ENCODE measurements at places on chromosomes 5 and 9. TPM values are rescaled to one million over a fixed set of nuclear protein-coding genes. Genes with fewer than 3 reads are reported as not detected.

GRCh38 chr9:92324431-92324830, 719 bp downstream of the NOL8 start:
- DNase-seq: no peak

- no peak for DNase-seq
Observed at GRCh38 chr9:76980566-76980965, 38.9 kb upstream of the FOXB2 start.

- no peak for DNase-seq
Observed at GRCh38 chr5:67732471-67732870, 483.1 kb upstream of the PIK3R1 start.

- no peak for DNase-seq
Observed at GRCh38 chr5:72465066-72465465, 42.1 kb downstream of the ZNF366 start.

DNA sequence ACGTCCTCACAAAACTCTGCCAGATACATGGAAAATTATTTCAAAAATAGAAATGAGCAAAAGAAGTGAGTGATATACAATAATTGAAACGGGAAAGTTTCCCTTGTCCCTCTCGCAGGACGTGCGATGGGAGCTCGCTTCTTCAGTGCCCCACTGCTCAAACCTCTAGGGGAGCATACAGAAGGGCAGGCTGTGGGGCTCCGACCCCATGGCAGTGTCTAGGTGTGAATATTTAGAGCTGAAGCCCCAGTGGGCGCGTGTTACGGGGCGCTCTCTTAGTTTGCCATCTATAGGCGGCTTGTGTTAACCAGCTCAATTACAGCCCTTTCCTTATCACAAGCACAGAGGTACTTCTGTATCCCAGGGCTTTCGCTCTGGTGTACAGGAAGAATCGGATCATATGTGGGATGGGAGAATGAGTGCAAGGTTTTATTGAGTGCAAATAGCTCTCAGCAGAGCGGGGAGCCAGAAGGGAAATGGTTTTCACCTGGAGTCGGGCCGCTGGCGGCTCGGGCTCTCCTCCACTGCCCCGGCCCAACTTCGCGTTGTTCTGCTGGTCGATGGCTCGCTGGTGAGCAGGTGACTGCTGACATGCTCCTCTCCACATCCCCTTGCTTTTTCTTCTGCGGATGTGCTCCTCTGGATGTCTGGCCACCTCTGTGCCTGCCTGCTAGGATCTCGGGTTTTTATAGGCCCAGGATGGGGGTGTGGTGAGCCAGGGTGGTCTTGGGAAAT, 334.0 kb upstream of the PTPRD start:
- no peak for DNase-seq

- DNase-seq: no peak
Observed at GRCh38 chr9:132068605-132069004, 11.1 kb downstream of the MED27 start.

DNA sequence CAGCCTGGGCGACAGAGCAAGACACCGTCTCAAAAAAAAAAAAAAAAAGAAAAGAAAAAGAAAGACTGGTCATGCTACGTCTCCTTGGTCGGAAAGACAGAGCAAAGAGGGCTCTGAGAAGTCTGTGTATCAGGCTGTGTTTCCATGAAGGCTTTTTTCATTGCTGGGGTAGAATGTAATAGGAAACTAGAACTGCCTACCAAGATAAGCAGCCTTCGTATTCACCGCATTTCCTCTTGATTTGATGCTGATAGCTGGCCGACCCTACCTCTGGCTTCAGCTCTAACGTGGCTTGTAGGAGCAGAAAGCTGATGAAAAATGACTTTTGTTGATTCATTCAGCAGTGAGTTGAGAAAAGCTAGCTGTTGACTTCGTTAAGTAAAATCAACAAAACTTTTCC, 17.4 kb downstream of the SLC1A3 start:
- DNase-seq: no peak

GRCh38 chr9:129840034-129840433, 4.8 kb downstream of the USP20 start:
- no peak for DNase-seq

DNA sequence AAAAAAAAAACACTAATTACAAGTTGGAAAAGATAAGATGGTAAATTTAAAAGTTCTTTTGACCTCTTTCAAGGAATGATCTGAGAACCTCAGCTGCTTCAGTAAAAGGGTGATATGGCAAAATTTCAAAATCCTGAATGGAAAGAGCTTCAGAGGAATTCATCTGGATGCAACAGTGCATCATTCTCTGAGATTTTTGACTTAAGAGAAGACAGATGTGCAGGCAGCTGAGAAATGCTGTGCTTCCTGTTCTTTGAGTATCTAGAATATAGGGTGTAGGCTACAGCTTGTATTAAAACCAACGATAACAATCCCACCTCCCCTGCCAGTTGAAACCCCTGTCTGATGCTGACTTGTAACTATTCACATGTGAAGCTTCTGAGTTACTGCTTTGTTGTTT, 6.2 kb downstream of the FRMPD1 start:
- DNase-seq: no peak

- peak; percentile 96 for DNase-seq
Observed at GRCh38 chr9:116288658-116289057, 135.1 kb downstream of the PAPPA start.

DNA sequence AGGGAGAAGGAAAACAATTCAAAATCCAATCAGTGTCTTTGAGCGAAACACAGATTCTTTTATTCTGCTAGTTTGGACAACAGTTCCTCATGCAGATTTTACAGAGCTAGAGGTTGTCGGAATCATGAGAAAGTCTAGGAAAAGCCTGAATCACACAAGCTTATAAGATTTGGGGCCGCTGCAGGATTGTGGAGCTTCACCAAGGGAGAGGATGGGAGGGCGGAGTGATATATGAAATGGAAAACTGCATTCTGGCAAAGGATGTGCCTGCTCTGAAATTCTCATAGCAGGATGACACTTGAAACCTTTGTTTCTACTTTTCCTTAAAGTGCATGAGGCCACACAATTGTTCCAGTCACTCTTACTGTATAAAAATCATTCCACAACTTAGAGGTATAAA, 134.3 kb downstream of the OR2K2 start:
- DNase-seq: no peak

DNA sequence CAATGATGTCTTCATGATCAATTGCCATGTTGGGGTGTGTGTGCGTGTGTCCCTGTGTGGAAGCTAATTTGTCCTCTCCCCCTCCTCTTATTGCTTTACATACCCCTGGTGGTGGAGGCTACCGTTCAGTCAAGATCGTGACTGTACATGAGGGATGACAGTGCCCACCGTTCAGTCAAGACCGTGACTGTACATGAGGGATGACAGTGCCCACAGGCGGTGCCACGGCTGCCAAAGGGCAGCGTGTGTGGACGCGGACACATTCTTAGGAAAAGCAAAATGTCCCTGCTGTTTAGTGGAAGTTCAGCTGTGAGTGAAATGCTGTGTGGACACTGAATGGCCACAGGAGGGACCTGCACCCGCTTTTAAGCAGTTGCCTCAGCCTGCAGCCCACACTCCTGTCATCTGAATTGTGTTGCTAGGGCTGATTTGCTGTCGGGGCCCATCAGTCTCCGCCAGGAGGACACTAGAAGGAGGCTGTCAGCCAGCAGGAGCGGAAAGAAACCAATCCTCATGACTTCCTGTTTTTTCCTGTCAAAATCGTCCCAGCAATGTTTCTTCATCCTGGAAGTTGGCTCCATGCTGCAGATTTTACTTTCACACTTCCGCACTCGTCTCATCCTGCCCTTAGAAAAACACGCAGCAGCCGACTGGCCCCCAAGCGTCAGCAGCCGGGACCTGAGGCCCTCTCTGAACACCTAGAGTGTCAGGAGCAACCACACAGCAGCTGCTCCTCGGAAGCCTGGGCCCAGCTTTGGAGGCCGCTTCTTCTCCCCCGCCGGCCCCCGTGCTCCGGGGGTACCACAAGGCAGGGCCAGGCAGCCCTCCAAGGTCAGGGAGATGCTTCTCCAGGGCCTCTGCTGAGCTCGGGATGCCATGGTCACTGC, 9.1 kb downstream of the OR2V1 start:
- no peak for DNase-seq

GRCh38 chr5:29321591-29321990, 1871.9 kb upstream of the CDH6 start:
- DNase-seq: no peak

- DNase-seq: peak; percentile 85
Observed at GRCh38 chr5:119367502-119368237, 11.9 kb downstream of the TNFAIP8 start.

DNA sequence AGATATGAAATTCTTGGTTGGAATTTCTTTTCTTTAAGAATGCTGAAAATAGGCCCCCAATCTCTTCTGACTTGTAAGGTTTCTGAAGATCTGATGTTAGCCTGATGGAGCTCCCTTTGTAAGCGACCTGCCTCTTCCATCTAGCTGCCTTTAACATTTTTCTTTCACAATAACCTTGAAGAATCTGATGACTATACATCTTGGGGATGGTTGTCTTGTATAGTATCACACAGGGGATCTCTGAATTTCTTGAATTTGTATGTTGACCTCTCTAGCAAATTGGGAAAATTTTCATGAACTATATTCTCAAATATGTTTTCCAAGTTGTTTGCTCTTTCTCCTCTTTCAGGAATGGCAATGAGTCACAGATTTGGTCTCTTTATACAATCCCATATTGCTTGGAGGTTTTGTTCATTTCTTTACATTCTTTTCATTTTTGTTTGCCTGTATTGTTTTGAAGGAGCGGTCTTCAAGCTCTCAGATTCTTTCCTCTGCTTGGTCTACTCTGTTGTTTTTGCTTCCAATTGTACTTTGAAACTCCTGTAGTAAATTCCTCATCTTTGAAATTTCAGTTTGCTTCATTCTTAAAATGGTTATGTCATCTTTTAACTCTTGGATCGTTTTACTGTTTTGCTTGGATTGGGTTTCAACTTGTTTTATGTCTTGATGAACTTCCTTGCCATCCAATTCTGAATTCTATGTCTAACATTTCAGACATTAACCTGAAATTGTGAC, 245.2 kb upstream of the TARS1 start:
- peak; percentile 3 for DNase-seq

DNA sequence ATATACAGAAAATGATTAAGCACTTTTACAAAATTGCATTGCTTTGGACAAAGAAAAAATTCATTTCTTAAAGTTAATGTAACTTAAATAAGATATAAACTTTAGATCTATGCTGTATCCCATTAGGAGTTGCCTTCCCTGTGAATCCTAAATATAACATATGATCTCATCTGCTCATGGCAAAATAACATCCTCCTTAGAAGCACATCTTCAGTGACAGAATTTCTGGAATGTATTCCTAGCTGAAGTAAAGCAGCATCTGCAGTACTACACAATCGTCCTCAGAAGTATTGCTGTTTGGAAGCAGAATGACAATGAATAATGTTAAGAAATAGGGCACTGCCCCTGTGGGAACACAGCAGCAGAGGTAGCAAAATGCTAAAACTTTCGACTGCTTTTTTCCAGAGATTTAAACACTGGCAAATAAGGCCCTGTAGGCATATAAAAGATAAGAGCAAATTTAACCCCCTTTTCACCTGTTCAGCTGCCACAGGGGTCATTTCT, 571.0 kb downstream of the PTPRD start:
- DNase-seq: no peak

DNA sequence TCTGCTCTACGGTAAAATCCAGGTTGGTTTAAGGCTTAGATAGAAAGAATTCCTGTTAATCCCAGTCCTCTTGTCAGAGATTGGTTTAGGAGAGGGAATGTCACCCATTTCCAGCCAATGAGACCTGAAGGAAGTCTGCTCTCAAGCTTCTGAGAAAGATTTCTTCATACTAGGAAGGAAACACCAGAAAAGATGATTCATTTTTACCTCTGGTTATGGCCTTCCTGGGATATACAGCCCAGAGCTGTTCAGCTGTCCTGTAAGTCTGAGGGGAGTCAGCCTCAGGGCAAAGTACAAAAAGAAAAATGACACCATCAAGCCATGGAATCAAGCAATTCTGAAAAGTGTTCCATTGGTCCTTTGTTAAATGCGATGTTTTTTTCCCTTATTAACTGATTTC, 18.6 kb upstream of the CFAP95 start:
- DNase-seq: no peak

Gene PCDHGB4
- 4.2 TPM for total RNA-seq

Gene PCDHA7
- total RNA-seq: 0.26 TPM

Gene RABEPK
- total RNA-seq: 28.4 TPM

Gene WDR38
- total RNA-seq: not detected

Gene CCDC152
- not detected for total RNA-seq

Gene NRG2
- 0.48 TPM for total RNA-seq

Gene F2R
- 81.4 TPM for total RNA-seq

Gene IFT74
- total RNA-seq: 12.3 TPM

Gene HAPLN1
- under 0.01 TPM for total RNA-seq

Gene OCLN
- 38.5 TPM for total RNA-seq

Gene PALM2AKAP2
- total RNA-seq: 22.3 TPM

Gene IL9
- not detected for total RNA-seq

Gene DOCK2
- 0.17 TPM for total RNA-seq

Gene GNA14
- total RNA-seq: 0.17 TPM

All from mammary epithelial cell (primary cell).